ENCODE measurements at places on chromosomes 5 and 9.

DNA sequence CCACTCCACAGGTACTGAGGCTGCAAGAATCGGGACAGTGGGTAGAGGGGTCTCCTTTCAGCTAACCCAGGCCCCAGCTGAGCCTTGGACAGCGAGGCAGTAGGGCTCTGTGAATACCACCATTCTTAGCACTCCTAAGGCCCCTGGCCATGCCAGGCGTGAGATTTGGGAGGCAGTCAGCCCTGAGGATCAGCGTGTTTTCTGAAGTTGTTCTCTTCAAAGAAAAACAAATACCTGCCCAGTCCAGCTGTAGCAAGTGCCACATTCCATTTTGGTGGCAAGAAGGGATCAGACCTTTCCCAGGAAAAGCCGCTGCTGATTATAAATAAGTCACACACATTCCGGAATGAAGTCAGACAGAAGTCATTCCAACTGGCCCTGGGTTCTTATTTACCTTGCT lies 47.8 kb downstream of the RALGPS1 start:
- no peak for DNase-seq

GRCh38 chr5:8845296-8845695 lies 700.6 kb downstream of the SEMA5A start:
- DNase-seq, result no peak

GRCh38 chr9:21251638-21252037 lies 11.8 kb upstream of the IFNA14 start:
- DNase-seq, result no peak

- DNase-seq, result no peak
Observed at GRCh38 chr5:98314292-98314691, 459.2 kb upstream of the RGMB start.

DNA sequence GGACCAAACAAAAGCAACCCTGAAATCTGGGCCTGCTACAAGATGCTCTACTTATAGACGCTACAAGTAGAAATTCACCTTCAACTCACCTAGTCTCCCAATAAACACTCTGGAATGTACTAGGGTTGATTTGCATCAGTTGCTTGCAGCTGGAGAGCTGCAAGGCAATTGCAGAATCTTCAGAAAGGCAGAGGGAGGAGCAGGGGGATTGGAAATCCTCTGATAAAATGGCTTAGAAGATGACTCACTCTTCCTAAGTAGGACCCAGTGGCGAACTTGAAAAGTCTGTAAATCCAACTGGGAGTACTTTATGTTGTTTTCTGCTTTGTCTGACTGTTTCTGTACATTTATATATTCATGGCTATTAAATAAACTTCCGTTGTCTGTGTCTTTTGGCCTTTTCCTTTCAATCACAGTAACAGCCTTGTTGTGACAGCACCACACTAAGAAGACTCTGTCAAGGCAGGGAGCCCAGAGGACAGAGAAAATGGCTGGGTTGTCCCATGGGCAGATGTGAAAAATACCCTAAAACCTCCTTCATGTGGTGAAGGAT lies 14.7 kb upstream of the MLLT3 start:
- DNase-seq, result no peak

- DNase-seq, result no peak
Observed at GRCh38 chr5:79936646-79937216, 54.3 kb downstream of the MTX3 start.

- DNase-seq, result no peak
Observed at GRCh38 chr9:131465401-131465800, 37.3 kb upstream of the POMT1 start.

DNA sequence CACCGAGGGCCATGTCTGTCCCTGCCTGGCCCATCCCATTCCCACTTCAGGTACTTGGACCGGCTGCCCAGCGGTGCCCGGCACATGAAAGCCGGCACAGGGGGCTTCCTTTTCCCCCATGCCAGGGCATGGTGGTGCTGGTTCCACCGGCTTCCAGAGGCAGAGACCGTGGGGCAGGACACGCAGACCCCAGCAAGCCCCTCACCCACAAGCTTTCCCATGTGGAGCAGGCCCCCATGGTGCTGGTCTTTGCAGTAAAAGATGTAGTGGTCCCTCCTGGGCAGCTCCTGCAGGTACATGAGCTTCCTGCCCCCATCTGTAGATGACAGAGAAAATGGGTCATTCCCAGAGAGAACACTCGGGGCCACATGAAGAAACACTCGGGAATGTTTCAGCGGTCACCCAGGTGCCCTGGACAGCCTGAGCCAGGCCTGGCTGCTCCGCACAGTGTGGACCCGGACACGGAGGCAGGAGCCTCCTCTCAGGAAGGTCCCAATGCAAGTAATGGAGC lies 2.0 kb downstream of the OBP2B start:
- DNase-seq, result no peak

- no peak for DNase-seq
Observed at GRCh38 chr9:12880406-12881015, 105.7 kb downstream of the LURAP1L start.

DNA sequence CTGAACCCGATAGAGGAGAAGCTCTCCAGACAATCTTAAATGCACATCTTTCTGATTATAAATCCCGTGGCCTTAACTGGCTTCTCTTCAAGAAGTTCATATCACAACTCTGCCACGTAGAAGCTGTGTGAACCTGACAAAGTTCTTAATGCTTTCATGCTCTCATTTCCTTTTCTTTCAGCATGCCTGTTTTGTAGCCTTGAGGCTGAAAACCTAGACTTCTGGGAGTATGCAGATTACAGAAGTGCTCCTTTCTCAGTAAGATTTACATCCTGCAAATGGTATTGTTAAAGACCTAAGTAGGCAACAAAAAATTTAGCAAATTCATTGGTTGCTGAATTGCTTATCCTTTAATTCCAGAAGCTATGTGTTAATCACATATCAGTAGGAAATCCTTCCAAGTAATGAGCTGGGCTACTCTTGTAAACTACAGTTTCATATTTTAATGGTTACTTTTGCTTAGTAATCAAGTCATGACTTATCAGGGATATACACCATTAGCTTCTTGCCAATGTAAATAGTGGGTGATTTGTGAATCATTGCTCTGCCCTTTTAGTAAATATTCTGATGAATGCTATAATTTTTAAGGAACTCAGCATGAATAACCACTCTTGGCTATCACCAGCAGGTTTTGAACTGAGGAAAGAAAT lies 334.7 kb downstream of the FBXL7 start:
- DNase-seq, result no peak

- no peak for DNase-seq
Observed at GRCh38 chr5:177320879-177321278, 9.2 kb upstream of the MXD3 start.

GRCh38 chr5:172187118-172188032 lies 649 bp downstream of the STK10 start:
- DNase-seq, result no peak

DNA sequence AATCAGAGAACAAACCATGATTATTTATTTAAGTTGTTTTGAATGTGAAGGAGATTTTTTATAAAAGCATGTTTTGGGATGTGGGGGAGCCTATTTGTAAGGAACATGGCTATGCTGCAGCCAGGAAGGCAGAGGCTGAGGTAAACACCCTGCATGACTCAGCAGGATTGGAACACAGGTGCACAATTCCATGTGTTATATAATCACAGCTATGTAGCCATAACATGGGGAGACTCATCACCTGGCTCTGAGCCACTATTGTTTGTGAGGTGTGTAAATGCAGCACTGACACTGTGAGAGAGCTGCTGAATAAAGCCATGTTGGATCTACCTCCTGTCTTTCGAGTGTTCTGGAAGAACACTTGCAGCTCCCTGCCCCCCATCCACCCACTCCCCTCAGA lies 1009.8 kb downstream of the DNAH5 start:
- no peak for DNase-seq

- no peak for DNase-seq
Observed at GRCh38 chr5:9582406-9582805, 36.5 kb upstream of the SEMA5A start.

GRCh38 chr9:130432796-130433167 lies 12.0 kb upstream of the ASS1 start:
- DNase-seq, result no peak

GRCh38 chr5:55520117-55520839 lies 14.5 kb downstream of the PLPP1 start:
- DNase-seq, result no peak

DNA sequence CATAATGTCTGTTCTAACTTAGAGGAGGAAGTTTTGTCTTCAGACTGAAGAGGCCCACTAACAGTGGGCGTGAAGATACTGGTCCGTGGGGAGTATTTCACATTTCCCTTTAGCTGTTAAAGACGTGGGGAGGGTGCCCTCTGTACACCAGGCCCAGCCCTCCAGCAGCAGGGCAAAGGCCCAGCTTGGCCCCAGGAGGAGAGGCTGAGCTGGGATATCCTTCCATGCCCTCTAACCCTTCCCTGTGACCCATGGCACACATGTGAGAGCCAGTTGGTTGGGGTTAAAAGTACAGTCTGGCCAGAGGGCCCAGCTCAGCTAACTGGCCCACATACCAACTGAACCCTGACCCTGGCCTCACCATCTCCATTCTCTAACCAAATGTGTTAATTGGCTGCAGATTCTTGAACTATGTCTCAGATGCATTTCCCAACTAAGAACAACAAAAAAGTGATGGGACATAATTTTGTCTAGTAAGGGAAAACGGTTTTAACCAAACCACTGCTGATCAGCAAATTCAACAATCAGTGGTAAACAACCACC lies 74.4 kb downstream of the LHFPL2 start:
- DNase-seq, result no peak

- DNase-seq, result no peak
Observed at GRCh38 chr5:177591690-177592009, 353 bp upstream of the TMED9 start.

DNA sequence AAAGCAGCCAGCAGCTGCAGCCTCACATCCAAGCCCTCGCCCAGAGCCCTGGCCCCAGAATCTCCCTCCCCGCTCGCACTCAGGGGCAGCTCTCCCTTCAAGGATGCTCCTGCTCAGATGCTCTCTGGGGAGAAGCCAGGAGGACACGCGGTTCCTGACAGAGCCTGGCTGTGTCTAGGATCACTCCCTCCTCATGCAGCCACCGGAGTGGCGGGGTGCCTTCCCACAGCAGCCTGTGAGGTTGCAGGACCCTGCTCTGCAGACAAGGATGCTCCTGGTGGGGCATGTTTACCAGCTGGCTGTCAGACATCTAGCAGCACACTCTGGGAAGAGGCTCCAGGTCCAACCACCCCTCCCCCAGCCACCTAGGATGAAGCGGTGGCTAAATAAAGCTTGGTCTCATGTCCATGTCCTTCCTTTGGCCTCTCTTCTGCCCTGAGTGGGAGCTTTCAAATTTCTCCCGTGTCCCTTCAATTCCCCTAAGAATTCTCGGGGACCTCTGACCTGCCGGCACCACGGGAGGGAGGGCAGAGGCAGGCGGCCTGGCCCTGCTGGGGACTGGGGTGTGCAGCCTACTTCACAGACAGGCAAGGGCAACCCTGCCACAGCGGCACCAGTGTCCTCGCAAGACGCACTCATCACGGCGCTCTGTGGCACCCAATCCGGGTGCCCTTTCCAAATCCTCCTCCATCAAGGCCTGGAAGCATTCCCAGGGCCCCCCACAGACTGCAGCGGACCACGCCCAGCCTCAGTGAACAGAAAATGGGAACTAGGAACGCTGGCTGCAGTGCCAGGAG lies 88.3 kb upstream of the SARDH start:
- DNase-seq, result no peak

GRCh38 chr9:38074441-38074961 lies 5.5 kb upstream of the SHB start:
- no peak for DNase-seq

GRCh38 chr9:36987891-36988290 lies 46.2 kb downstream of the PAX5 start:
- no peak for DNase-seq

DNA sequence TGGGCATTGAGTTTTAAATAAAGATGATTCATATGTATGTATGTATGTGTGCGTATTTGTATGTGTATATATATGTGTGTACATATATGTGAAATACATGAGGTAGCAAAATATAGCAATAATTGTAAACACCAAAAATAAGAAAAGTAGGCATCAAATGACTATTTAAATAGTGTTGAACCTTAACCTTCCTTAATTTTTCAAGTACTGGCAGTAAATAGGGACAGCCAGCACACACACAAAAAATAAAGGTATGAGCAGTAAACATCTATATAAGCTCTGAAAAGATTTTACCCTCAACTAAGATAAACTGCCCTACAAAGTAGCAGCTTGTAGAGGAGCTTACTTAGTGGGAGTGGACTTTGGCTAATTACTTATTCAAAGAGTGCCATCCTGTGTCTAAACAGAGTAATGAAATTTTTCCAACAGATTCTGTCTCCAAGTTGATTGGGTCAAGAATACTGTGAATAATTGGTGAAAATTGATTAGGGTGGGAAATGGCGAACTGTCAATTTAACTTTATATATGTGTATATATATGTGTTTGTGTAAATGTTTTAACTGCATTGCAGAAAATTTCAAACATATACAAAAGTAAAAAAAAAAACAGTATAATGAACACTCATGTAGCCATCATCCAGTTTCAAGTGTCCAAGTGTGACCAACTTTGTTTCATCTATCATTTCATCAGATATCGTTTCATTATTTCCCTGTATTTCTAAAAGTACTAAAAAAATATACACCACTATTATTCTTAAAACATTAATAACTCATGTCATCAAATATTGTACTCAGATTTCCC lies 2.0 kb upstream of the ADAMTS6 start:
- no peak for DNase-seq

- no peak for DNase-seq
Observed at GRCh38 chr9:135727257-135727875, 25.4 kb downstream of the KCNT1 start.

DNA sequence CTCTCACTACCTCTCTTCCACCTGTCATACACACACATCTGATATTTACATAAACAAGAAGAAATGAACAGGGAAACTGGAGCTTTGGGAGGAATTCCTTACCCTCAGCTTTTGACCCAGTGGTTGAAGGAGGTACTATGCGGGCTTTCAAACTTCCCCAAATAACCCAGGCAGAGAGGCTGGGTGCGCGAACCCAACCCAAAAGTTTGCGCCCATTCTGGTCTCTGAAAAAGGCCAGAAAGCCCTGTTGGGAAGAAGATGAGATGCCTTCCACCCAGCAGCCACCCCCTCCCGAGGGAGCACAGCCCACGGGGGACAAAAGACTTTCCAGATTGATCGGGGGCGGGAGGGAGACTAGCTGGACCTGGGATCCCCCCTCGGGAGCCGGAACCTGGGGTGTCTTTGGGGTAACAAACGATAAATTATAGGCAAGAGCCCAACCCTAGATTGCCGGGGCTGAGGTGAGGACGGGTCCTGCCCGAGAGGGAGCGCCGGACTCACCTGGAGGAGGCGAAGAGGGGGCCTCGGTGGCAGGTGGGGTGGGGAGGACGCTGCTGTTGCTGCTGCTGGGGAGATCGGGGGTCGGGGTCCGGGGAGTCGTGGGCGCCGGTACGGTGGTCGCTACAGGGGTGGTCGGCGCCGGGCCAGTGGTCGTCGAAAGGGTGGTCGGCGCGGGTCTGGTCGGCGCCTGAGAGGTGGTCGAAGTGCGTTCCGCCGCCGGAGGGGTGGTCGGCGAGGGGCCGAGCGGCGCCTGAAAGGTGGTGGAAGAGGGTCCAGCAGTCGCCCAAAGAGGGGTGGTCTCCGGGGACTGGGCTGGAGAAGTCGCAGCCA lies 798 bp downstream of the MEGF9 start:
- no peak for DNase-seq

DNA sequence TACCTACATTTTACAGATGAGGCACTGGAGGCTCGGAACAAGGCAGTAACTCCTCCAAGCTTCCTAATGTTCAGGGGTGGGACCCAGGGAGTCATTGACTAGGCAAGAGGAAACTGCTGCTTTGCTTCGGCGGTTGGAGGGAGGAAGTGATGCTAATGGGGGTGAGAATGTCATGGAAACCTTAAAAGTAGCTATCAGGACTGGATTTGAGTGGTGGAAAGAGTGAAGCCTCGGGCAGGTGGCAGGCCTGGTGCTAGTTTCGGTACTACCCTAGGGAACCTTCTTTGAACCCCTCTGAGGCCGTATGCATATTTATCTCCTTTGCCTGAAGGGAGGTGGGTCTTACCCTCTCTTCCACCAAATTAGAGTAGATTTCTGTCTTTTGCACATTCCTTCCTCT lies 1.6 kb downstream of the BSPRY start:
- no peak for DNase-seq
